ENCODE measurements at places on chromosomes 4 and X.

- no peaks in the 10 kb centered on the region for H3K27me3 ChIP-seq
- H3K36me3 ChIP-seq, result no peaks in the 10 kb centered on the region
- no peak for DNase-seq
- no peak overlapping the region for H3K27ac ChIP-seq
- peaks cover 8% of the 10 kb centered on the region for H3K4me1 ChIP-seq
Observed at GRCh38 chr4:185068837-185069236, 50.5 kb downstream of the HELT start.

DNA sequence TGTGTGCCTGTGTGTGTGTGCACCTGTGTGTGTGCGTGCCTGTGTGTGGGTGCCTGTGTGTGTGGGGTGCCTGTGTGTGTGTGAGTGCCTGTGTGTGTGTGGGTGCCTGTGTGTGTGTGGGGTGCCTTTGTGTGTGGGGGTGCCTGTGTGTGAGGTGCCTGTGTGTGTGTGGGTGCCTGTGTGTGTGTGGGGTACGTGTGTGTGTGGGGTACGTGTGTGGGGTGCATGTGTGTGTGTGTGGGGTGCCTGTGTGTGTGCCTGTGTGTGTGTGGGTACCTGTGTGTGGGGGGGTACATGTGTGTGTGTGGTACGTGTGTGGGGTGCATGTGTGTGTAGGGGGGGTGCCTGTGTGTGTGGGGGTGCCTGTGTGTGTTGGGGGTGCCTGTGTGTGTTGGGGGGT, 73.4 kb upstream of the HGFAC start:
- H3K36me3 ChIP-seq, result no peaks in the 10 kb centered on the region
- no peak overlapping the region for H3K27ac ChIP-seq
- H3K27me3 ChIP-seq, result no peaks in the 10 kb centered on the region
- H3K4me3 ChIP-seq, result no peak overlapping the region

DNA sequence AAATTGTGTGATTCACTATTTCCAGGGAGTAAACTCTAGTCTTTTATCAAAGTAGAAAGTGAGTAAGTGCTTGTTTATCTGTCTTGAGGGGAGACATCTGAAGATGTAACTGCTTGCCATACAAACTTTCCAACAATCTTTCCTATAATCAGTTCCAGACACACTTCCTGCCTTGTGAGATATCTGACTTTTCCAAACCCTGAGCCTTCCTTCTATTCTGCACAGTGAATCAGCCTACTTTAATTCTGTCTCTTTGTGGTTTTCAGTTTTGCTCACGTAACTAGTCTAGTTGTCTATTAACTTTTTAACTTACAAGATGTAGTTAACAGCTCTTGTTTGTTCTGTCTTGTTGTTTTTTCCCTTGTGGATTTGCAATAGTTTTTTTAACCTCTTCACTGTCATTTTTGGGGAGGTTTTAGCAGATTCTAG, 947.8 kb downstream of the C4orf33 start:
- no peak overlapping the region for H3K27ac ChIP-seq
- no peak for DNase-seq

GRCh38 chrX:1072637-1073377, 139.6 kb downstream of the CRLF2 start:
- H3K36me3 ChIP-seq, result no peaks in the 10 kb centered on the region
- no peaks in the 10 kb centered on the region for H3K27me3 ChIP-seq
- H3K27ac ChIP-seq, result no peak overlapping the region
- no peak overlapping the region for H3K4me3 ChIP-seq

DNA sequence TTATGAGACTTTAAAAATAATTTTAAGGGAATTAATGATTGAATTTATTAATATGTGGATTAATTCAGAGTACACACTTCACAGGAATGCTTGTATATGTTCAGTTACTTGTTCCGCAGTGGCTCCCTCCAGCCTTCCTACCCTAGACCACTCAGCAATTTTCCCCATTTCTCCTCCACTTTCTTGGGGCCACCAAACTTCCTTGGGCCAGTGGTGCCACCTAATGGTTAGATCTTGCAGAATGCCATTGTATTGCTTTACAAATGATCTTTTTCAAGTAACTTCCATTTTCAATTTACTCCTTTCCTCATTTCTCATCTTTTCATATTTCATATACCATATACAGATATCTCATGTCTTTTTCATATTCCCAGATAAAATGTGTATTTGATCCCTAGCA, 3.6 kb upstream of the RNF175 start:
- DNase-seq, result no peak
- no peak overlapping the region for H3K4me3 ChIP-seq
- no peaks in the 10 kb centered on the region for H3K36me3 ChIP-seq
- H3K27me3 ChIP-seq, result no peaks in the 10 kb centered on the region

DNA sequence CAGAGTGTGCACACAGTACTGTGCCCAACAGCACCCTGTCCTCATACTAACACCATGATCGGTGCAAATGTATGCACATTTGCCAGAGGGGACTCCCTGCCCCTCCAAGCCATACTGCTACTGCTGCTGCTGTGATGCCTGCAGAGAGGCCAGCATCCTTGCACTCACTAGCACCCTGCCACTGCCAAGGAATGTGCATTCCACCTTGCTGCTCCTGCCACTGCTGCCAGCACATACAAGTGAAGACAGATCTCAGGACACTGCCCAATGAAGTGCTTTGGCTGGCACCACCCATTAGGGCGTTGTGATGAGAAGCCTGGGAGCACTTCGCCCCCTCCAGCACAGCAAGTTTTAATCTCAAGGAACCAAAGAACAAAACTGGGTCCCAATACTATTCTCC, 146.3 kb upstream of the DMD start:
- DNase-seq, result no peak
- no peaks in the 10 kb centered on the region for H3K27me3 ChIP-seq
- no peak overlapping the region for H3K27ac ChIP-seq
- H3K4me3 ChIP-seq, result no peak overlapping the region
- no peaks in the 10 kb centered on the region for H3K4me1 ChIP-seq

GRCh38 chr4:152983774-152984411, 47.8 kb downstream of the FHDC1 start:
- H3K36me3 ChIP-seq, result no peaks in the 10 kb centered on the region
- H3K27me3 ChIP-seq, result no peaks in the 10 kb centered on the region
- H3K4me1 ChIP-seq, result no peaks in the 10 kb centered on the region
- no peak overlapping the region for H3K4me3 ChIP-seq

DNA sequence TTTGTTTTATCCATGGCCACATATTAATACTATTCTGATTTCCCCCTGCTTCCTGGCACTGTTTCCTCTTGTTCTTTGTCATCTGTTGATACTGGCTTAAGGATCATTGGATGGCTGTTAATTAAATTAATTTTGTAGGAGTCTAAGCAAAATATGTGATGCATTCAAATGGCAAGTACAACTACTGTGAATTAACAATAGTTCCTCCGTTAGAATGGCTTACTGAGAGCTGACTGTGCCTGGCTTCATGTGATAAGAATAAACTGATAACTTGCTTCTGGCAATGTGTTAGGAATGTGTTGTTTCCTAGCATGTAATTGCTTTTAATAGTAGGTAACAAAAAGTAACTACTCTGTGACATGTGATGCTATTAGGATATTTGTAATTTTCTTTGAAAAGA, 98.5 kb downstream of the RPA4 start:
- no peaks in the 10 kb centered on the region for H3K4me1 ChIP-seq
- DNase-seq, result no peak
- H3K27me3 ChIP-seq, result no peaks in the 10 kb centered on the region
- H3K36me3 ChIP-seq, result no peaks in the 10 kb centered on the region
- H3K4me3 ChIP-seq, result no peak overlapping the region
- no peak overlapping the region for H3K27ac ChIP-seq

GRCh38 chrX:78321809-78322208, 5.6 kb downstream of the CYSLTR1 start:
- no peaks in the 10 kb centered on the region for H3K4me1 ChIP-seq
- H3K27me3 ChIP-seq, result no peaks in the 10 kb centered on the region
- H3K4me3 ChIP-seq, result no peak overlapping the region
- no peak overlapping the region for H3K27ac ChIP-seq
- DNase-seq, result no peak

- no peak for DNase-seq
- no peaks in the 10 kb centered on the region for H3K27me3 ChIP-seq
- H3K4me1 ChIP-seq, result no peaks in the 10 kb centered on the region
- H3K36me3 ChIP-seq, result no peaks in the 10 kb centered on the region
Observed at GRCh38 chr4:7938266-7938608, 1.4 kb downstream of the AFAP1 start.

DNA sequence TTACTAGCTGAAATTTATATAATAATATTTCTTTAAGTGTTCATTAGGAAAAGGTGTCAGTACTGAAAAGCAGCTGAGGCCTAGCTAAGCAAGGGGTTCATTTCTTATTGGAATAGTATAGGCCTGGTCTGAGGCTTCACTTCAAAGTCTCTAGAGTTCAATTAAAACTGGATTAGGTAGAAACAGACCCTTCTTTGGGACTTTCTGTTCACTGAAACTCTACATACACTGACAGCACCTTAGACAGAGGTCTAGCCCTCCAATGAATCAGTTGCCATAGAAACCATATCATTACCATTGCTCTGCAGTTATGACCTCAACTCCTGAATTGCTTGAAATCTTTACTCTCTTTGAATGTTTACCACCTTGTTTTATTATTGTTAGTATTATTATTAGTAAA, 86.4 kb upstream of the MAB21L2 start:
- no peaks in the 10 kb centered on the region for H3K36me3 ChIP-seq
- no peak for DNase-seq
- H3K27ac ChIP-seq, result no peak overlapping the region
- H3K4me3 ChIP-seq, result no peak overlapping the region
- no peaks in the 10 kb centered on the region for H3K4me1 ChIP-seq

GRCh38 chr4:108168160-108168670, 517 bp downstream of the LEF1 start:
- peaks cover 48% of the 10 kb centered on the region for H3K4me1 ChIP-seq
- no peaks in the 10 kb centered on the region for H3K36me3 ChIP-seq
- H3K27ac ChIP-seq, result no peak overlapping the region
- DNase-seq, result no peak

- H3K4me1 ChIP-seq, result no peaks in the 10 kb centered on the region
- no peaks in the 10 kb centered on the region for H3K36me3 ChIP-seq
- no peak overlapping the region for H3K27ac ChIP-seq
- no peaks in the 10 kb centered on the region for H3K27me3 ChIP-seq
Observed at GRCh38 chrX:134749706-134750445, 91.6 kb upstream of the PLAC1 start.

- no peaks in the 10 kb centered on the region for H3K36me3 ChIP-seq
- H3K27me3 ChIP-seq, result no peaks in the 10 kb centered on the region
- no peak for DNase-seq
- H3K4me3 ChIP-seq, result no peak overlapping the region
Observed at GRCh38 chr4:15878011-15878410, 60.5 kb downstream of the FGFBP1 start.

DNA sequence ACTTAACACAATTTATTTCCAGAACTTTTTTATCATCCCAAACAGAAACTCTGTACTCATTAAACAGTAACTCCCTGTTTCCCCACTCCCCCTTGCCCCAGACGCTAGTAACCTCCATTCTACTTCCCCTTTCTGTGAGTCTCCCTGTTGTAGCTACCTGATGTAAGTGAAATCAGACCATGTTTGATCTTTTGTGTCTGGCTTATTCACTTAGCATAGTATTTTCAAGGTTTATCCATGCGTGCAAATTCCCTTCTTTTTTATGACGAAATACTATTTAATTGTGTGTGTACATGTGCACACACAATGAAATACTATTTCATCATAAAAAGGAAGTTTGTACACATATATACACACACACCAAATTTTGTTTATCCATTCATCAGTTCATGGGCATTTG, 5.2 kb downstream of the PKD2 start:
- H3K4me1 ChIP-seq, result peaks cover 62% of the 10 kb centered on the region
- no peak for DNase-seq
- H3K36me3 ChIP-seq, result no peaks in the 10 kb centered on the region
- H3K27me3 ChIP-seq, result no peaks in the 10 kb centered on the region
- H3K4me3 ChIP-seq, result no peak overlapping the region

- no peak overlapping the region for H3K4me3 ChIP-seq
- H3K27ac ChIP-seq, result no peak overlapping the region
- no peaks in the 10 kb centered on the region for H3K4me1 ChIP-seq
- H3K27me3 ChIP-seq, result no peaks in the 10 kb centered on the region
- H3K36me3 ChIP-seq, result no peaks in the 10 kb centered on the region
Observed at GRCh38 chr4:181581983-181582382, 661.2 kb upstream of the TENM3 start.

DNA sequence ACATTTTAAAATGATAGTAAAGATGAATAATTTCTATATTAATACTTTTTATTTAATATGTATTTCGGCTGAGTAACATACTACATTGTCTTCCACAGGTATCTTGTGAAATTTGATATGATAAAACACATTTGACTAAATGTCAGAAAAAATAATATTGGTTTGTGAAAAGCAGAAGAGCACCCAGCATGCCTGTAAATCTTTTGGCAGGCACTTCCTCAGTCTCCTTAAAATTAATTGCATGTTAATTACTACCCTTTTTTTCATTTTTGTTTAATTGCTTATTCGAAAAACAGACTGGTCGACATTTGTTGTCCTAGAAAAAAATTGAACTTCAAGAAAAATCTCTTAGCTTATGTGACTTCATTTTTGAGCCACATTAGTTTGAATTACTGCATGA, 40.6 kb downstream of the CLCN3 start:
- H3K27ac ChIP-seq, result peak overlapping the region; percentile 90
- no peak for DNase-seq
- no peaks in the 10 kb centered on the region for H3K36me3 ChIP-seq

DNA sequence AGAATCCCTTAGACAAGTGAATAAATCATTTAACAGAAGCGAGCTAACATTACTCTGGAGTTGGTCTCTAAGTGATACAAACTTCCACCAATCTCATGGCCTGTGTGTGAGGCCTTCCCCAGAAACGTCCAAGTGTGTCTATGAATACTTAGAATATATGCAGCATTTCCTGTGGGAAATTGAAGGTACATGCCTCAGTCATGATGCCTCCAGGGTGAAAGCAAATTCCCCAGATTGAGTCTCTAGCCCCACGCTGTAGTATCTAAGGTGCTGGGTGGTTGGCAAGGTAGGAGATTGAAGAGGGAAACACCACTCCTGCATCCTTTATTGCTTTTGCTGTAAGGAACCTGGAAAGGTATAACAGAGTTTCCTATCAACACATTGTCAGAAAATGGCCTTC, 113.8 kb downstream of the IL13RA2 start:
- H3K27me3 ChIP-seq, result no peaks in the 10 kb centered on the region
- no peaks in the 10 kb centered on the region for H3K36me3 ChIP-seq
- H3K4me3 ChIP-seq, result no peak overlapping the region

- no peaks in the 10 kb centered on the region for H3K4me1 ChIP-seq
- no peaks in the 10 kb centered on the region for H3K36me3 ChIP-seq
- H3K4me3 ChIP-seq, result no peak overlapping the region
- no peak for DNase-seq
Observed at GRCh38 chrX:8755116-8755515, 23.2 kb upstream of the ANOS1 start.

DNA sequence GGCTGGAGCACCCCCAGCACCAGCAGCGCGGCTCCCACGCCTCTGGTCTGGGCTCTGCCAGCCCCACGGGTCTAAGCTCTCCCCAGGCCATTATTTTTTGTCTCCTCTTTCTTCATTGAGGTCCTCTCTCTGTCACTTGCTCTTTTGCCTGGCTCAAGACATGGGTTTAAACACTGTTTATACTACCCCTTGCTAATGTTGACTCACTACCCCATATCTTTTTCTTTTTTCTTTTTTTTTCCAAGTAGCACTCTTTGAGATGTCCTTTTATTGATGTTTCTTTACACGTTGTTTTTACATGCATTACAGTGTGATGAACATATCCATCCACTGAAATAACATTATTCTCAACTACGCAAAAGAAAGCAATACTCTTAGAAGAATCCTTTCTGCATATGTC, 1.7 kb upstream of the ERVMER34-1 start:
- no peaks in the 10 kb centered on the region for H3K4me1 ChIP-seq
- DNase-seq, result no peak
- no peak overlapping the region for H3K4me3 ChIP-seq
- H3K36me3 ChIP-seq, result no peaks in the 10 kb centered on the region
- H3K27me3 ChIP-seq, result no peaks in the 10 kb centered on the region
- H3K27ac ChIP-seq, result no peak overlapping the region

Data from right atrium auricular region (tissue), 2 donors.